CD8-positive, alpha-beta memory T cell (primary cell): ENCODE measurements at places on chromosomes 16 and 17. TPM values are rescaled to one million over a fixed set of nuclear protein-coding genes. Genes with fewer than 3 reads are reported as not detected.

DNA sequence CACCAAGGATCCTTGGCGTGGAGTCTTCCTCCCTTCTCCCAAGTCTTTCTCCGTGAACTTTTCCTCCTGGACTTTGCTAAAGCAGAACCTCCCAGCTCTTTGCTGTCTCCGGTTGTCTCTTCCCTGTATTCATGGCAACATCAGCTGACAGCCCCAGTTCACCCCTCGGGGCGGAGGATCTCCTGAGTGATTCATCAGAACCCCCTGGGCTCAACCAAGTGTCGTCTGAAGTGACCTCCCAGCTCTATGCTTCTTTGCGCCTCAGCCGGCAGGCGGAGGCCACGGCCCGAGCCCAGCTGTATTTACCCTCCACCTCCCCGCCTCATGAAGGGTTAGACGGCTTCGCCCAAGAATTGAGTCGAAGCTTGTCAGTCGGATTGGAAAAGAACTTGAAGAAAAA is 943 bp downstream of the CNTROB start:
- peak overlapping the region; percentile 92 for H3K27ac ChIP-seq
- peak; percentile 53 for DNase-seq
- peak overlapping the region; percentile 97 for H3K4me3 ChIP-seq
- peaks cover 11% of the 10 kb centered on the region for H3K36me3 ChIP-seq
- H3K27me3 ChIP-seq, result no peaks in the 10 kb centered on the region
- peaks cover 34% of the 10 kb centered on the region for H3K4me1 ChIP-seq

- no peak overlapping the region for H3K27ac ChIP-seq
- no peaks in the 10 kb centered on the region for H3K36me3 ChIP-seq
- H3K4me3 ChIP-seq, result no peak overlapping the region
- no peak for DNase-seq
Measured at GRCh38 chr16:86298758-86299134, 211.6 kb upstream of the FOXF1 start.

DNA sequence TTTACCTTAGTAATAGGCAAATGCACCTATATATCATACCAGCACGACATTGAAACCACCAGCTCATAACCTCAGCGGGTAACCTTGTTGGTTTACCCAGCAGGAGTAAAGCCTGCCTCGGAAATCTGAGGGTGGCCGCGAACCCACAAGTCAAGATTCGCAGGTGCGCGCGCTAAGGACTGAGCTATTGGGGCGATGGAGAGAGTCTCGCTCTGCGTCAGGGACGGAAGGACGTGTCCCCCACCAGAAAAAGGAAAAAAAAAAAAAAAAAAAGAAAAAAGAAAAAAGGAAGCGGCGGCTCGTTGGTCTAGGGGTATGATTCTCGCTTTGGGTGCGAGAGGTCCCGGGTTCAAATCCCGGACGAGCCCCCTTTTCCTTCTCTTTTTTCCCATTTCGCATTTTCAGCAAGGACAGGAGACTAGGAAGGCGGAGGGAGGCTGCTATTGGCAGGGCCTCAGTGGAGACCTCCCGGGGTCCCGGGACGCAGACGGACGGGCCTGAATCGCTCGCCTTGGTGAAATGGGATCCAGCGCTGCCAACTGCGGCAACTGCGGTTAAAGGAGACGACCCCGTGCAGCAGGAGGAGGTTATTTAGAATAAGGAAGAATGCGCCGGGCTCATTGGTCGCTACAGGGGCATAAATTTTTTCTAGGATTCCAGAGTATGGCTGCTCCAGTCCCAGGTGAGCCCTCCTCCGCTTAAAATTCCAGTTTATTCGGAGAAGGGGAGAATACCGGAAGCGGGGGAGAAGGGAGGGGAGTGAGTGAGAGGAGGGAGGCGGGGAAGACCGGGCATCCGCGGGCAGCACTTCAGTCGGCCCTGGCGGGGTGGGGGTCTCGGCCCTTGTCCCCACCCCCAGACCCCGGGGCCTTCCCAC is at the start of gene OR1F1:
Gene OR1F1 (plus strand): TSS at position 407 of the 877 bp plus-strand sequence.
- peaks cover 69% of the 10 kb centered on the region for H3K27me3 ChIP-seq
- peak; percentile 73 for DNase-seq
- H3K27ac ChIP-seq, result peak within 1 kb of the TSS; percentile 31
- no peaks in the 10 kb centered on the region for H3K36me3 ChIP-seq

DNA sequence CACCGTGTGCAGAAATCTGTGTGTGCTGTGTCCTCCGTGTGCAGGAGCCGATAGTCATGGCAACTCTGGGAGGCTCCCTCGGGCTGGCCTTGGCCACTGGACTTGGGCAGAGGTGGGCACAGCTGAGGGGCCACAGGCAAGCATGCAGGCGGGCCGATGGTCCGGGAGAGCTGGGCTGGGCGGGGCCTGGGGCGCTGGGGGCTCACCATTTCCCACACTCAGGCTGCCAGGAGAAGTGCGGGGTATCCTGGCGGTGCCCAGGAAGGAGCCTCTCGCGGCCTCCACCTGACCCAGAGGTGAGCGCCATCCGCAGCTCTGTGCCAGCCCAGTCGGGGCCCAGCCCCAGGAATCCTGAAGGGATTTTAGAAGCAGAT is 28.4 kb downstream of the BAHCC1 start:
- peaks cover 21% of the 10 kb centered on the region for H3K27me3 ChIP-seq
- DNase-seq, result no peak
- H3K27ac ChIP-seq, result no peak overlapping the region
- peaks cover 10% of the 10 kb centered on the region for H3K4me1 ChIP-seq
- H3K36me3 ChIP-seq, result no peaks in the 10 kb centered on the region
- no peak overlapping the region for H3K4me3 ChIP-seq

DNA sequence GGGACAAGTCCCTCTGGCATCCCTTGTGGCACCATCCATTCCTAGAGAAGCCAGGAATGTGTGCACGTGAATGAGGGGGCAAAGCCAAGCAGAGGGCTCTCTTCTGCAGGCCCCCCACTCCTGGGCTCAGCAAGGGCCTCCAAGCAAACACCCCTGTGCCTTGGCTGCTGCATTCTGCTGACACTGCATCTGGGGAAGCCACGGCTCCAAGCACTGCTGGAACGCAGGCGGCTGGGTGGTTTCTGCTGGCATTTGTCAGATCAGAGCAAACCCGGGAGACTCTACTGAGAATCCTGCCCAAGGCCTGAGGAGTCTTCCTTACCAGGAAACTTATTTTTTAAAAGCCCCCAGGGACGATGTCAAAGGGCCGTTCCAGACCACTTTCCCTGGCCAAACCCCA is 23.3 kb downstream of the ATP6V0D1 start:
- DNase-seq, result no peak
- no peaks in the 10 kb centered on the region for H3K36me3 ChIP-seq
- H3K4me3 ChIP-seq, result no peak overlapping the region
- no peak overlapping the region for H3K27ac ChIP-seq

Gene HOXB4
- total RNA-seq, result 3.7 TPM

Gene SKAP1
- 50.5 TPM for total RNA-seq

- peaks cover 45% of the 10 kb centered on the region for H3K36me3 ChIP-seq
- no peaks in the 10 kb centered on the region for H3K4me1 ChIP-seq
- H3K4me3 ChIP-seq, result no peak overlapping the region
Measured at GRCh38 chr17:21303441-21304065, 19.0 kb downstream of the MAP2K3 start.

DNA sequence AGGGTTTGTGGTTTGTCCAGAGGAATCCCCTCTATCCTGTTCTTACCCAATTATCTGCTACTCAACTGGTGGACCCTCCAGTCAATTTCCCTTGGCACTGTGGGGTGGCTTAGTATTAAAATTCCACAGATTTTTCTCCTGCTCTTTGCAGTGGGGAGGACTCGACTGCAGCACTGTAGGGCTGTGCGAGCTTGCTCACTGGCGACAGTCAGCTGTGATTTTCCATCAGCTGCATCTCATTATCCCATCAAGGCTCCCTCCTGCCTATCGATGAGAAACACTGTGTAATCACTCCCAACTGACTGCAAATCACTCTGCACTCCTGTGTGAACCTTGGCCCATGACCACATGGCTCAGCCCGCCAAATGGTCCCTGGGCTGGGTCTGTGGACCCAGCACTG is 90.5 kb upstream of the MAF start:
- no peak for DNase-seq
- no peaks in the 10 kb centered on the region for H3K27me3 ChIP-seq

DNA sequence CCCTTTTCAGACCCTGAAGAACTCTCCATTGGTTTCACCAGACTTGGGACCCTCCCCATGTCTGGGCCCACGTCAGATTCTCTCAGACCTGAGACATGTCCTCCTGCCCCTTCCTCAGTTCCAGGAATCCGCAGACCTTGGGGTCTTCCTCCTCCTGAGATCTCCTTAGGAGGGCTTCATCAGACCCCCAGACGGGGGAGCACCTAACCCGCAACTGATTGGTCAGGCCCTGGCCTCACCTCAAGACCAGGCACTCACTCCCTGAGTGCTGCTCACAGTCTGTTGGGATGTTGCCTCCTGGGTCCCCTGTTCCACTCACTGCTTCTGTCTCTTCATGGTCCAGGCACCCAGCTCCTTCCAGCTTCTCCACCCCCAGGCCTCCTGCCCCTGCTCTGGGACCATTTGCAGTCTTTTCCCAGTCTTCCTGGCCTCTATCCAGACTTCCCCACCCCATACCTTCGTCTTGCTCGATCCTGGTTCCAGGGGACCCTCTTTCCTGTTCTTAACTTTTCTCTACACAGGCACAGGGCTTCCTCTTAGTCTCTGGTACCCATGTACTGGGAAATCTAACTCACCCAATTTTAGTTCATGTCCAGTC is 1.2 kb downstream of the GID4 start:
- peak overlapping the region; percentile 55 for H3K27ac ChIP-seq
- DNase-seq, result no peak
- H3K4me1 ChIP-seq, result peaks cover 29% of the 10 kb centered on the region
- H3K4me3 ChIP-seq, result peak overlapping the region; percentile 77
- no peaks in the 10 kb centered on the region for H3K27me3 ChIP-seq

Gene TNFRSF17
- total RNA-seq, result not detected

DNA sequence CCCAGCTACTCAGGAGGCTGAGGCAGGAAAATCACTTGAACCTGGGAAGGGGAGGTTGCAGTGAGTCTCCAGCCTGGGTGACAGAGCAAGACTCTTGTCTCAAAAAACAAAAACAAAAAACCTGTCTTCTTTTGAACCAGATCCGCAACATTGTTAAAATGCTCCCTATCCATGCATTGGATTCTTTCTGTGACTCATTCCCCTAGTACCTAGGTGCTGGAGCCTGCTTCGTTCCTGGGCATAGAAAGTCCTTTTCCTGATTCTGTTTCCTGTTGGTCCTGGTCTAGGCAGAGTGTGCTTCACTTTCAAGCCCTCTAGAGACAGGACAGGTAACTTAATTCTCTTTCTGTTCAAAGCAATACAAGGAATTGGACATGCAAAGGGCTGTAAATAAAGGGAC is 5.2 kb downstream of the EPN2 start:
- no peaks in the 10 kb centered on the region for H3K27me3 ChIP-seq
- H3K4me1 ChIP-seq, result peaks cover 8% of the 10 kb centered on the region
- no peak overlapping the region for H3K4me3 ChIP-seq
- DNase-seq, result no peak

- peaks cover 16% of the 10 kb centered on the region for H3K4me1 ChIP-seq
- H3K27ac ChIP-seq, result no peak overlapping the region
- H3K4me3 ChIP-seq, result peak overlapping the region; percentile 81
- no peaks in the 10 kb centered on the region for H3K36me3 ChIP-seq
- no peaks in the 10 kb centered on the region for H3K27me3 ChIP-seq
- no peak for DNase-seq
Measured at GRCh38 chr17:44775838-44776621, 17.2 kb downstream of the ADAM11 start.

GRCh38 chr16:81841722-81842121 is 62.6 kb downstream of the PLCG2 start:
- H3K27me3 ChIP-seq, result no peaks in the 10 kb centered on the region
- H3K4me1 ChIP-seq, result no peaks in the 10 kb centered on the region
- H3K27ac ChIP-seq, result peak overlapping the region; percentile 75

Gene MTSS2
- total RNA-seq, result 2.2 TPM

DNA sequence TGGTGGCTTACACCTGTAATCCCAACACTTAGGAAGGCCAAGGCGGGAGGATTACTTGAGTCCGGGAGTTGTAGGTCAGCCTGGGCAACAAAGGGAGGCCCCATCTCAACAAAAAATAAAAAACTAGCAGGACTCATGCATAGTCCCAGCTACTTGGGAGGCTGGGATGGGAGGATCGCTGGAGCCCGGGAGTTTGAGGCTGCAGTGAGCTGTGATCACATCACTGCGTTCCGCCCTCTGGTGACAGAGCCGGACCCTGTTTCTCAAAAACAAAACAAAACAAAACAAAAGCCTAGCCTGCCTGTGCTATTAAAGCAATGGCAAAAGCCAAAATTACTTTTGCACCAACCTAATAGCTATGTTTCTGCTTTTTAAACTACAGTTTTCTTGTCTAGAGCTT is 1.5 kb downstream of the FCSK start:
- no peaks in the 10 kb centered on the region for H3K36me3 ChIP-seq
- DNase-seq, result no peak
